ENCODE measurements at places on chromosomes 5 and 9.

DNA sequence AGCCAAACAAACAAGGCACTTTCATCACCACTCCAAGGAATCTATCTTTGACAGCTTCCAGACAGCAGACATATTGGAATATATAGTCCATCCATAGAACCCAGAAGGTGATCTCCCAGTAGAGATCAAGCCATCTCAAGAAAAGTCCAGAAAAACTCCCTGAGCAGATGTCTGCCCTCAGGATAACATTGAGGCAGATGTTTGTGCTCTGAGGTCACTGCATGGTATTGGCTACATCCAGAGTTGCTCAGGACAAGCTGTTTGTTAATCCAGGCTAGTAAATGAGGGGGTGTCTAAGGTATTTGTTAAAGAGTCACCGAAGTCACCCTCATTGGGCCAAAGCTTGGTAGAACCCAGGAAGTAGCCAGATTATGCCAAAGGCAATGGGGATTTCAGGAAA, 556.3 kb upstream of the KLF4 start:
- no peak for DNase-seq

- no peak for DNase-seq
These were observed 29.8 kb downstream of the CD274 start for GRCh38 chr9:5479994-5480694.

DNA sequence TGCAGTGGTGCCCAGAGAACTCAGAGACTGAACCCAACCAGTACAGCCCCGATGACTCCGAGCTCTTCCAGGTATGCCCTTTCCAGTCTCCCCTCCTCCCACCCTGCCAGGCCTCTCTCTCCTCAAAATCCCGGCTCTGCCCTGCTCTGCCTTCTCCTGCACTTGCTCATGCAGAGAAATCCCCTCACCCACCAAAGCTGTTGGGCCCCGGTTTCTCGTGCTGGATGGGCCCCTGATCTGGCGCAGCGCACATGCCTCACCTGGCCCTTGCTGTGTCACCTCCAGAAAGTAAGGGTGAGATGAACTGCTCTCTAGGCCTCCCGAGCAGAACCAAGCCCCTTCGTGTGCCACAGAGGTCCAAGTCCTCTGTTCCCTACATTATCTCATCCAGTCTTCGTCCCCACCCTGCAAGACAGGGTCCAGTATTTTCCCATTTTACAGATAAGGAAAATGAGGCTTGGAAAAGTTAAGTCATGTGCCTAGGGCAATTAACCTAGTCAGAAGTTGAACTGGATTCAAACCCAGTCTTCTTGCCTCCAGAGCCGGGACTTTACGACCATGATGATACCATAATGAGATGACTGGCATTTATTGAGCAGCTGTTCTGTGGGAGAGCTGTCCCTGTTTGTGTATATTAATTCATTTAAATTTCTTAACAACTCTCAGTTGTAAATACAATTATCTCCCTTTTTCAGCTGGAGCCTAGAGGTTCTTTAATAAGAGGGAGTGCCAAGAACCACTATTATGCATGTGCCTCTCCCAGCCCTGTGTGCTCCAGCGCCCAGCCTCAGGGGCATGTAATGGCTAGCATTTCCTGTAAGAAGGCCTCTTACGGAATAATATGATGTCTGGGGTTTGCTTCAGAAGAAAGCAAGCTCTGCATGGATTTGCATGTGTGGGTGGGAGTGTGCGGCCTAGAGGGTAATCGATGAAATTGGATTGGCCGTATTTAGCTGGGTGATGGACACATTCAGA, 90.7 kb downstream of the PPARGC1B start:
- DNase-seq: no peak

- no peak for DNase-seq
These were observed 312.5 kb upstream of the PTGER4 start for GRCh38 chr5:40367255-40367654.

GRCh38 chr9:119802621-119803020, 433.4 kb upstream of the BRINP1 start:
- no peak for DNase-seq

DNA sequence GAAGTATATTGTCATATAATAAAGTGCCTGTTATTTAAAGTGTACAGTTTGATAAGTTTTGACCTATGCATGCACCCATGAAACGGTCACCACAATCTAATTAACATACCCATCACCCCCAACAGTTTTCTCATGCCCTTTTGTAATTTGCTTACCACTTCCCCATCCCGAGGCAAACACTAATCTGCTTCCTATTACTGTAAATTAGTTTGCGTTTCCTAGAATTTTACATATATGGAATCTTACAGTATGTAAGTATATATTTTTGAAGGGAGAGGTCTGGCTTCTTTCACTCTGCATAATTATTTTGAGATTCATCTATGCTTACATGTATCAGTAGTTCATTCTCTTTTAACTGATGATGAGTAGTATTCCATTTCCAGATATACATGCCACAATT, 56.5 kb downstream of the AMBP start:
- no peak for DNase-seq

DNA sequence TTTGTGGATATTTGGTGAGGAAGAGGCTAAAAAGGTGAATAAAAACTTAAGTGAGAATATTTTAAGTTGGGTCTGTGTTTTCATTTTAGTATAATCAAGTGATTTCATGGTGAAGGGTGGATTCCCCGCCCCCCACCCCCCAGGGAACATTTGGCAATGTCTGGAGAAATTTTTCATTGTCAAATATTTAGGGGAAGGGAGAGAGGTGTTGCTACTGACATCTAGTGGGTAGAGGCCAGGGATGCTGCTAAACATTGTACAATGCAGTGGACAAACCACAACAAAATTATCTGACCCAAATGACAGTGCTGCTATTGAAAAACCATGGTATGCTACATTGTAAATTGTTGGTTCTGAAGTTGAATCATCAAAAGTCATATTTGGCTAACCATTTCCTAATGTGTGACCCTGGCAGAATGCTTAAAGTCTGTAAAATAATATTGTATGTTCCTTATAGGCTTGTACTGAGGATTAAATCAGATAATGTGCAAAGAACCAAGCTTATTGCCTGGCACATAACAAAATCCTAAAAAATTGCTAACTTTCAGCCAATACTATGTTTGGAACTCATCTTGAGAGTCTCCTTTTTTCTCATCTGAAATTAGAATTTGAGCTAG, 5.6 kb downstream of the C5orf24 start:
- no peak for DNase-seq

DNA sequence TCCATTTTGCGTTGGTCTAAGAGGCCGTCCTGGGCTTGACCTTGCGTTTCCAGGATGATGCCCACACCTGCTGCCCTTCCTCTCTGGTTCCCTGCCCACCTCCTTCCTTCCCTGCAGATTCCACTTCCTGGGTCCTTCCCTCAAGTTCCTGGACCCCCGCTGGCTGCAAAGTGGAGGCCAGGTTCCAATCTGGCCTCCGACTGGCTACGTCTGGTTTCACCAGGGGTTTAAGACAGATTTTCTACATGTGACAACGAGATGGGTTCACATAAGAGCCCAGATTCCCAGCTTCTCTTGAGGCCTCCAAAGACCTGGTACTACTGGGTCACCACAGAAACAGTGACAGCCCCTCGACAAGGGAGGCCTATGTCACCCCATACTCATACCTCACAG, 2.1 kb downstream of the MGAT4B start:
- DNase-seq: no peak

GRCh38 chr5:85311536-85311935, 926.9 kb upstream of the EDIL3 start:
- DNase-seq: no peak

- DNase-seq: no peak
These were observed 21.7 kb downstream of the F2RL2 start for GRCh38 chr5:76601470-76601869.

DNA sequence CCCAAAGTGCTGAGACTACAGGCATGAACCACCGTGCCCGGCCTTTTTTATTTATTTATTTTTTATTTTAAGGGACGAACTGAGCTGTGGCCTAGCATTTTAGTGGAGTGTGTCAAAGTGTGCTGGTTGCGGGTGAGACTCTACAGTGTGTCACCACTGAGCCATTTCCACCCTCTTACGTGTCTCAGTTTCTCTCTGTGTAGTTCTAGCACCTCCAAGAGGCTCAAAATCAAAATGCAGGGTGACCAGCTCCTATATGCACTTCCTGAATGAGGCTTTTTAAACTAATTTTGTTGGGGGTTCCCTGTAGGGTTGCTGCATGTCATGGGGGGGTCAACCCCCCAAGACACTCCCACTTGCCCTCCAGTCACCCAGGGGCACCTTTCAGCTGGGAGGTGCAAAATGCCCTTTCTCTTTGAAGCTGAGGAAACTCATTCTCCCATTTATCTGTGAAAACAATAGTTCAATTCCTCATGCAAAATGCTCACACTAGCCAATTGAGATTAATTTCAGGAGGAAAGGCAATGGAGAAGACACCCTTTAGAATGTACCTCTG, 69.3 kb downstream of the COL15A1 start:
- no peak for DNase-seq

GRCh38 chr5:164934561-164934960, 1429.1 kb downstream of the MAT2B start:
- no peak for DNase-seq

DNA sequence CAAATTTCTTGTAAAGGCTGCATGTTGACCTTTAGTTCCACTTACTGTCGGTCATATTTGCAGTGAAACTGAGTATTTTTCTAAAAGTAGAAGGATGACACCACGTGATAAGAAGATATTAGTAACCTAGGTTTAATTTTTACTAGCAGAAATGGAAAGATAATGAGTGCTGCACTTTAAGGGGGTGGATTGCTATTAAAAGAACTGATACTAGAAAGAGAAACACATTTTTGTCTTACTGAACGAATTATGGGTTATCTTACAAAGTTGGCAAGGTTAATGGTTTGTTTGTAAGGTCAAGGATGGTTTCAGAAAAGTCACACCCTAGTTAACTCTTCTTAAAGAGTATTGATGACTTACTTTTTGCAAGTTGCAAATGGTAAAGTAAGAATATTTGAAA, 2.4 kb downstream of the MACIR start:
- no peak for DNase-seq

DNA sequence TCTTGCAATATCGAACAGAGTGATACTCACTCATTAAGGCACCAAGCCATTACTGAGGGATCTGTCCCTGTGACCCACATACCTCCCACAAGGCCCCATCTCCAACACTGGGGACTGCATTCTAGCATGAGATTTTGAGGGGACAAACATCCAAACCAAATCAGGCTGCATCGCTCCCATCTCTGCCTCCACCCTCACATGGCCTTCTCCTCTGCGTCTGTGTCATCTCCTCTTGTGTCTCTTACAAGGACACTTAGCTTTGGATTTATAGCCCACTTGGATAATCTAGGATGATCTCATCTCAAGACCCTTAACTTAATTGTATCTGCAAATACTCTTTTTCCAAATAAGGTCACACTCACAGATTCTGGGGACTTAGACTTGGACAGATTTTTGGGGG, 284.4 kb upstream of the DAP start:
- no peak for DNase-seq

DNA sequence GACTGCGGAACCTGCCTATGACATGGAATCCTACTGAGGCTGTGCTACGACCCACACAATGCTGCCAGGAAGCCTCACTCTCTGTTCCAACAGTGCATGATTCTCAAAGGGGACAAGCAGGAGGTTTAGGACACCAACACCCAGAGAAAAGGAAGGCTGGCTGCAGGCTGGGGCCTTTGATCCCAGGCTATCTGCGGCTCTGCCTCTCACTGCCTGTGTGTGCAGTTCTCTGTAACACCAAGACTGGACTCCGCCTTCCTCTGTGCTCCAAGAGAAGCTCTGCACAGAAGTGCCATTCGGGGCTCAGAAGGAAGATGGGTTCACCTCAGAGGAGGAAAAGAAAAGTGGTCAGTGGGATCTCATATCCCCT, 20.5 kb downstream of the ANKH start:
- DNase-seq: no peak

- no peak for DNase-seq
These were observed 267.5 kb downstream of the GABRB2 start for GRCh38 chr5:161278739-161279660.

GRCh38 chr5:66138637-66139317, 5.3 kb upstream of the SREK1 start:
- no peak for DNase-seq

- no peak for DNase-seq
These were observed 14.1 kb upstream of the XPA start for GRCh38 chr9:97711223-97711626.

DNA sequence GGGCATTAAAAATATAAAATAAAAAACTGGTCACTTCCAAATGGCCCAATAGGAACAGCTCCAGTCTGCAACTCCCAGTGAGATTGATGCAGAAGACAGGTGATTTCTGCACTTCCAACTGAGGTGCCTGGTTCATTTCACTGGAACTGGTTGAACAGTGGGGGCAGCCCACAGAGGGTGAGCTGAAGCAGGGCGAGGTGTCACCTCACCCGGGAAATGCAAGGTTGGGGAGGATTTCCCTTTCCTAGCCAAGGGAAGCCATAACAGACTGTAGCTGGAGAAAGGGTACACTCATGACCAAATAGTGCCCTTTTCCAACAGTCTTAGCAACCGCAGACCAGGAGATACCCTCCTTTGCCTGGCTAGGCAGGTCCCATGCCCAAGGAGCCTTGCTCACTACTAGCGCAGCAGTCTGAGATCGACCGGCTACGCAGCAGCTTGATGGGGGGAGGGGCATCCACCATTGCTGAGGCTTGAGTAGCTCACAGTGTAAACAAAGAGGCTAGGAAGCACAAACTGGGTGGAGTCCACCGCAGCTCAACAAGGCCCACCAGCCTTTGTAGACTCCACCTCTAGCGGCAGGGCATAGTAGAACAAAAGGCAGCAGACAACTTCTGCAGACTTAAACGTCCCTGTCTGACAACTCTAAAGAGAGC, 12.7 kb downstream of the RLN1 start:
- DNase-seq: peak; percentile 51

DNA sequence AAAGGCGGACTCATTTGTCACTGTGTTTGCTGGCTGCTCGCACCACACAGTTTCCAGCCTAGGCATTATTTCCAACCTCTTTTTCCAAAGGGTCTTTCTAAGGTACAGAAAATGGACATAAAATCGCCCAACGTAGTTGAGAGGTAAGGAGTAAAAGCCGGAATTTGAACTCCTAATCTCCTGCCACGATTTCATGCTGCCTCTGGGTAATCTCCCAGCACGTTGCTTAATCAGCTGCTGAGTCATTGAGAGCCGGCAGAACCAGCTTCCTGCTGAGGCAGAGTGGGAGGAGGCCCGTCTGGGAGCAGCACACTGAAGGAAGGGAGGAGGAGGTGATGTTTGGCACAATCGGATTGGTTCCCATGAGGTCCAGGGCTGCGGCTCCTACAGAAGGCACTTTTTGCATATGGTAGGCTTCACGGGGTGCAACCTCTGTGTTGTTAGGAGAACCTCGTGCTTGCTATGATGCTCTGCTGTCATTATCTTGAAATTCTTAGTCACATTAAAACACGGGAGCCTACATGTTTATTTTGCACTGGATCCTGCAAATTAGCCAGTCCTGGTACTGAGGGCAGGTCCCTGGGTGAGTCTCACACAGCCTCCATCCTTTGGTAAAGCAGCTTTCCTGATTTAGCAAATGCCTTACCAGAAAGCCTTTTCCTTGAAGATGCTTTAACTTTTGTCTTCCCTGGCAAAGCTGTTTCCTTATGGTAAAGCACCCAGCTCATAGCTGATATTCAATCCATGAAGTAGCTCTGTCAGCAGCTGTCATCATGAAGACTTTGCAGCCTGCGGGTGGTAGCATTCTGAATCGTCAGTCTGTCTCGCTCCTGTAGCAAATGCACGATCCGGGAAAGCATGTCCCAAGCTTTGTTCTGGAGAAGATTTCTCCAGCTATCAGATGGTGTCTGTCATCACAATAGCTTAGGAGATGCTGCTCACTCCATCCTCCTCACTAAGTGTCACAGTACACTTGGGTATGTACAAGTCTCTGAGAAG, 191.6 kb upstream of the MSX2 start:
- no peak for DNase-seq

- DNase-seq: no peak
These were observed 326.3 kb downstream of the OSTF1 start for GRCh38 chr9:75414371-75415160.

Measured in T-cell (primary cell).